ENCODE measurements at places on chromosomes 12 and 14.

GRCh38 chr12:124994437-124994975, 1.1 kb downstream of the BRI3BP start:
- DNase-seq, result no peak

GRCh38 chr12:105113094-105113493, 5.6 kb downstream of the WASHC4 start:
- no peak for DNase-seq

DNA sequence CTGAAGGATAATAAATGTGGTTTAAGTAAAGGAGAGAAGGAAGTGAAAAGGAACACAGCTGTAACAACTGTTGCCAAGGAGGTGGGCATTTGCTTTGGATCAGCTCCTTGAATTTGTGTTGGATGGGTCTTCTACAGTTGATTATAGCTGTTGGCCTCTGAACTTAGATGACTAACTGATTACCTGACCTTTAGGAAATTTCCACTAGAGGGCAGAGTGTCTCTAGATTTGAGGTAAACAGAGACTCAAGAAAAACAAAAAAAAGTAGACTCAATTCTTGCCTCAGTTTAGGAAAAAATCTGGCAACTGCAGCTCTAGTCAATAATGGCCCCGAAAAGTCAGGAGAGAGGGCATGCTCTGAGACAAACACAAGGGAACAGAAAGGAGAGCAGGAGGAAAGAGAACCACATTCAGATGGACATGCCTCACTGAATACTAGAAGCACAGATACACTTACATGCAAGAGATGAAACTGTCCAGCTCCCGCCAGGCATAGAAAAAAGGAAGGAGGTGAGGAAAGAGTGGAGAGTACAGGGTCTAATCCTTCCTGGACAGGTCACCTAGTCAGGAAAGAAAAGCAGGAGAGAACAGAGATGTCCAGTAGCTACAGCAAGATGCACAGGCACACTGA, 20.6 kb downstream of the COX14 start:
- DNase-seq, result no peak

GRCh38 chr12:32163596-32163995, 56.9 kb downstream of the BICD1 start:
- no peak for DNase-seq

- DNase-seq, result no peak
Observed at GRCh38 chr12:72269491-72269890, 2.7 kb upstream of the TRHDE start.

DNA sequence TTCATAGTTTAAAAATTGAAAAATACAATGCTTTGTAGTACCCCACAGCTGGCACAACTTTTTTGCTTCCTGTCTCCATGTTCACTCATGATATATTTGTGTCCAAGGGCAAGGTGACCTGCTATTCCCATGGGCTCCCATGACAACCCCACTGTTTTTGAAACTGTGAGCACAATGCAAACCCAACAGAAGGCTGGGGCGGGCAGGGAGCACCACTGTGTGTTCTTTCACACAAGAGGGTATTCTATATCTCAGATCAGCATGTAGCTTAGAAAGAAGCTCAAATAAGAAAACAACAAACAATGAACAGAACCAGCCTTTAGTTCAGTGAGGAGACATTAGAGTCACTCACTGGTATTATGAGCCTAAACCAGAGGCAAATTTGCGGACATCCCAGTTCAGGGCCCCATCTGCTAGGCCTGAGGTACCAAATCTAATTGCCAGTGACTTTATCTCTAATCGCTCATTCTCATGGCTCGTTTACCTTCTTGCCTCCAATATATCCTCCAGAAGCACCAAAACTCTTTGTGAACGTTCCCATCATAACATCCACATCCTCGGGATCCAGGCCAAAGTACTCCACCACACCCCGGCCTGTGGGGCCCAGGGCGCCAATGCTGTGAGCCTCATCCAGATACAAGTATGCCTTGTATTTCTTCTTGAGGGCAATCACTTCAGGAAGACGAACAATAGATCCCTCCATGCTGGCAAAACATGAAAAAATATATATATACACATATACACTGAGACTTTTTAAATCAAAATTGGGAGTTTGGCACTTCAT, 56.4 kb upstream of the ISM2 start:
- no peak for DNase-seq

- DNase-seq, result no peak
Observed at GRCh38 chr12:26810330-26810729, 22.7 kb downstream of the ITPR2 start.

DNA sequence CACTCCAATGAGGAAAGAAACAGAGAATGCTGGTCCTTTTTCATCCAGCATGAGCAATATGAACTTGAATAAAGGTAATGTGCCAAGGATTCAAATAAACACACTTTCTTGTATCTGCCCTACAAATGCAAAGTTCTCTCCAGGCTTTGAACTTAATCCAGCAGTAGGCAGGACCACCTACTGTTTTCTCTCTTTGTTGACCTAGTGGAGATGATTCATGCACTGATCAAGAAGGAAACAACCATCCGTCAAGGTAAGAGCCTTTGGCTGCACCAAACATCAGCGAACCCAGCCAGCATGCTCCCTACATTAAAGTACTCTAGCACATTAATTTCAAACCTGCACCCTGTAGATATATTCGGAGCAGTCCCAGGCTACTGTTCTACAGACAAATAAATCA, 489.3 kb downstream of the GALC start:
- DNase-seq, result no peak

DNA sequence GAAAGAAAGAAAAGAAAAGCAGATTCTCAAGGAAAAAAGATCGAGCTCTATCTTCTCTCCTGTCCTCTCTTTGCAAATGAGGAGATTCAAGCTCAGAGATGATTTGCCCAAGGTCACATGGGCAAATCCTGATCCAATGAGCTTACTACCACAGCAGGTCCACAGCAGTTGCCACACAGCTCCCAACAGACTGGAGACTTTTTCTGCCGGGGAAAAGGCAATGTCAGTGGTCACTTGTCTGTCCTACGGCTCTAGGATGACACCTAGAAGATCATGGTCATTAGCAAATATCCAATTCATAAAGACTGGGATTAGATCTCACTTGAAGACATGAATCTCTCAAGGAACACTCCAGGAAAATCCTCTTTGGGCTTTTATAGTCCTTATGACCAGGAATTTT, 58.8 kb downstream of the TTC7B start:
- no peak for DNase-seq

DNA sequence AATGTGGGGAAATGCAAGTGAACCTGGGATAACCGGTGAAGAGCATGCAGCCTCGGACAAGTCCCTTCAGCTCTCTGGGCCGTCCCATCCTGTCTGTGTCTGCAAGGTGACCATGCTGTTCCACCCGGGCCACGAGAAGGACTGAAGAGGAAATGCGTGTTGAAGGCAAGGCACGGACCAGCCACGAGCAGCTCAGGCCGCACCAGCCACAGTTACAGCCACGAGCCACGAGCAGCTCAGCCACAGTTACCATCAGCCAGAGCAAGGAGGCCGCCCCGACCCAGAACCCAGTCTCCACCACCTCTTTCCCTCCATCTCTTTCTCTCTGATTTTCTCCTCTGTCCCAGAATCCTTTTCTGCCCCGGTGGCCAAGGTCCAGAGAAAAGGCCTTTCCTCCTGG, 18.8 kb upstream of the GALNT9 start:
- DNase-seq, result no peak

GRCh38 chr12:108630481-108631207, 3.0 kb downstream of the SELPLG start:
- DNase-seq, result no peak

GRCh38 chr12:127373559-127373958, 893.4 kb upstream of the TMEM132C start:
- no peak for DNase-seq

DNA sequence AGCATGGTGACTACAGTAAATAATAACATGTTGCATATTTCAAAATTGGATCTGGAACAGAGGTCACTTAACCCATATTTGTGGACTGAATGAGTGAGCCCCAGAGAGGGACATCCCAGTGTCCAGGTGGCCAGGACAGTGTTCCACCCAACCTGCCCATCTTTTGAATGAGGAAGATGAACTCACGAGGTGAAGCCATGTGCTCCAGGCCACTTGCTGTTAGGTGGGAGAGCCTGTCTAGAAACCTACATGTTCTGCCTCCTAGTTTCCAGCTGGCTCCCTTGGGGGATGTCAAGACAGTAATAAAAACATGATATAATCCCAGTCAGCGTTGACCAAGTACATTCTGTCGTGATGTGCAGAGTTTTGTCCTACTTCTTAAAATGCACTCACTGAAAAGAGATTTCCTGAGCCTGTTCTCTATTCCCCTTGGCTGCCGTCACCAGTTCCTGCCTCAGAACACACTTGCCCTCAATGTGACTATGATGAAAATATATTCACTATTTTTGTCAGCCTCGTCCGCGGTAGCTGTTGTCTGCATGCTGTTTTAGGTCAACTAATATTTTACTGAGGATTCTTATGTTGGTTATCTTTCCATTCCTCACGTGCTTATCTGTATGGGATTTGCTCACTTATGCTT, 25.7 kb downstream of the TSPAN9 start:
- DNase-seq, result no peak

DNA sequence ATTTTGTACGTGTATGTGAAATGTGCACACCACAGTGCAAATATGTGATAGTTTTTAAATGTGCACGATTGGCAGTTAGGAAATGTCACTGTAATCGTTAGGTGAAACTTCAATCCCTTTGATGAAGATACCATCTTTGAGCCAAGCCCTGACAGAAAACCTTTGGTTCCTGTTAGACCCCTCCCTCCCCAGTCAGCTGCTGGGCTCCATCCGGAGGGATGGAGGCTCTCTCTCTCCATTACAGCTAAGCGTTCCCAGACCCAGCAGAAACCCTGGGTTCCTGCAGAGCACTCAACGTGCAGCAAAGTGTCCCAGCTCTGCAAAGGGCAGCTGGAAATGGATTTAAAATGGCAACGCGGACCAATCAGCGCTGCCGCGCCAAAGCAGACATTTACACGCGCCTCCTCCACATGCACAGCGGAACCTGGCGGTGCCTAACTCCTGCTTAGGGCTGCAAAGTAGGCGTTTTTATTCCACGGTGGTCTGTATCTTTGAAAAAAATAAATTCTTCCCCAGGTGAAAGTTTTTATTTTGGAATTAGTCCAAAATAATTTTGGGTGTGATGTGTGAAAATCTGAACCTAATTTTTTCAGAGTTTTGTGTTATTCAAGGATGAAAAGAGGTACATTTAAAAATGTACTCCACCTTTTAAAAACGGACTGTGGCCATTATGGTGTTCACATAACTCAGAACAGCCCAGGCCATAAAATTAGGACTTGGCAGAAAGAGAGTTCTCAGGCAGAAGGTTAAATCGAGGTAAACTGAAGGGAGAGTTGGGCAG, 1.4 kb upstream of the HMGA2 start:
- DNase-seq, result no peak

DNA sequence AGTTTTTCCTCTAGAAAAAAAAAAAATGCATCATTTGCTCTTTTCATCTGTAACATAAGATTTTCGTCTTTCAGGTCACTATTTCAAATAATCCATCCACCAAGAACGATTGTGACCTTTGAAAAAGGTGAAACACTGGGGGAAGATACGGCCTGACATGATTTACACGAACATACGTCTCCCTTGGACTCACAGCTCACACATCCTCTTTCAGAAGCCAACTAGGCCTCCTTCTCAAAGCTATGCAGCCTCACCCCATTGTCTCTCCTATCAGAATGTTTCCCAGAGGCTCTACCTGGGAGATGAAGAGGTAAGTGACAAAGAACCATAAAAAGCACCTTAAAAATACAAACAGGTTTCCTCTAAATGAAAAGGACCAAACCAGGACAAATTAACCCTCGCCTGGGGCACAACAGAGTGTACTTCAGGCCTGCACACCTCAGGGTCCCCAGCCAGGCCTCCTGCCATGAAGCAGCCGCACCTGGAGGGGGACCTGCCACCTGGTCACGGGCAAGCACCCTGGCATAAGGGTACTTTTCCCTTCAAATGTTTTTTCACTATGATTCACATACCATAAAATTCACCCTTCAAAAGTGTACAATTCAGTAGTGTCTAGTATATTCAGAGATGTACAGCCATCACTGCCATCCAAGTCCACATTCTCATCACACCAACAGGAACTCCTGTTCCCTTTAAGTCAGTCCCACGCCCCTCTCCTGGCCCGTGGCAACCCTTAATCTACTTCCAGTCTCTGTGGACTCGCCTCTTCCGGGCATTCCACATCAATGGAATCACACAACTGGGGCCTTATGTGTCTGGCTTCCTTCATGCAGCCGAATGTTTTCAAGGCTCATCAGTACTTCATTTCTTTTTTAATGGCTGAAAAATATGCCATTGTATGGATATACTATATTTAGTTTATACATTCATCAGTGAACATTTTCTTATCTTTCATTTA, 5.4 kb downstream of the SLC15A4 start:
- no peak for DNase-seq

- no peak for DNase-seq
Observed at GRCh38 chr12:85775091-85775490, 61.1 kb downstream of the RASSF9 start.

- DNase-seq, result no peak
Observed at GRCh38 chr12:95529693-95530225, 21.5 kb downstream of the USP44 start.

- peak; percentile 56 for DNase-seq
Observed at GRCh38 chr14:96275177-96276112, 19.4 kb downstream of the BDKRB1 start.

- DNase-seq, result no peak
Observed at GRCh38 chr14:89430391-89431236, 13.6 kb upstream of the FOXN3 start.

DNA sequence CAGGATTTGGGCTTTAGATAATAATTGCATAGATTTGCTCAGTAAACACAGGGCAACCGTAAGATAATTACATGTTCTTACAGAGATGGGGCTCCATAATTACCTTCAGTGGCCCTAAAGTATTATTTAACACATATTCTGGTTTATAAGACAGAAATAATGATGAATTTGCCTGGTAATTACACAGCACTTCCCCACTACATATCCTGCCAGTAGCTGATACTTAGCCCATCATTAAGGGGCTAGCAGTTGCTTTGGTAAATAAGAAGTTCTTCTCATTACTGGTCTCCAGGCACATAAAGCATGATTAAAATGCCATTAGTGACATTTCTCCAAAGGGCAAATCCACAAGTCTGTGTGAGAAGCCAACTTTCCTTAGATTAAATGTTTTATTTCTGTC, 158.7 kb downstream of the NUAK1 start:
- DNase-seq, result no peak

- no peak for DNase-seq
Observed at GRCh38 chr14:72737560-72737943, 156.3 kb downstream of the DPF3 start.

GRCh38 chr14:32129124-32129523, 52.0 kb downstream of the ARHGAP5 start:
- no peak for DNase-seq
